Activated CD8-positive, alpha-beta memory T cell treated with anti-CD3 and anti-CD28 coated beads for 4 hours (primary cell): ENCODE measurements at places on chromosomes 4 and X.

DNA sequence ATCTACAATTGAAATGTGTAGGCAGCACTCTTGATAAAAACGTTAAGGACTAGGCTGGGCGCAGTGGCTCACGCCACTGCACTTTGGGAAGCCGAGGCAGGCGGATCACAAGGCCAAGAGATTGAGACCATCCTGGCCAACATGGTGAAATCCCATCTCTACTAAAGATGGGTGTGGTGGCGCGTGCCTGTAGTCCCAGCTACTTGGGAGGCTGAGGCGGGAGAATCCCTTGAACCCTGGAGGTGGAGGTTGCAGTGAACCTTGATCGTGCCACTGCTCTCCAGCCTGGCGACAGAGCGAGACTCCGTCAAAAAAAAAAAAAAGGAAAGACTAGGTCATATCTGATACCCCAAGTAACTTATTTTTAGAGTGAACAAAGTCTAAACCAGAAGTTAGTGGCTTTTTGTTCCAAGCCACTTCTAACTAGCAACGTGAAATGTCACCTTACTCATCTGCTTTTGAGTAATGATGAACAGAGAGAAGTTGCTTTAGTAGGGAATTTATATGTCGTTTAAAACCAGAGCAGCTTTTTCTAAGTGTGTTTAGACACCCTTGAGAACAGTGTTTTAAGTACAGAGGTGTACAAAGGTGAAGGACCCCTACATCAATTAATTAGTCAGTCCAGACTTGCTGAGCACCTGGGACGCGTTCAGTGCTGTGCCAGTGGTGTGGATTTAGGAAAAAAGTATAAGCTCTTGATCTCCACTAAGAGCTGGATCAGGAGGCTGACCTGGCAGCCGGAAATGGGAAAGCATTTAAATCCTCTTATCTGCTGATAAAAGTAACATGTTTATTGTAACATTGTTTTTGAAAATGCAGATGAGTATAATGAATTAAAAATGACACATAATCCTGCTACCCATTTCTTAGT is 23.5 kb downstream of the SPRY1 start:
- no peak for DNase-seq

- no peak for DNase-seq
These were observed 43.3 kb downstream of the HOPX start for GRCh38 chr4:56637791-56638190.

DNA sequence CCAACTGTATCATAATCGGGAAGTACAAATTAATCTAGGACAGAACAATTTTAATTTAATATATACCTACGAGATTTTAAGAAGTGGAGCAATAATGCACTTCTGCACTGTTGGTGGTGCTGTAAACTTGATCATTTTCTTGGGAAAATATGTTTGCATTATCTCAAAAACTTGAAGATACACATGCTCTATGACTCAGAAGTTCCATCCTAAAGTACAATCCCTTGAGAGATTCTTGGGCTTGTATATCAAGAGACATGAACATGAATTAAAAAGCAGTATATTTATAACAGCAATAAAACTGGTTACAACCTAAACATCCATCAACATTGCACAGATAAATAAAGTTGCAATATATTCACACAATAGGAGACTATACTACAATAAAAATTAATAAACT is 168.8 kb downstream of the CLCN4 start:
- DNase-seq: no peak

GRCh38 chr4:101169044-101170014 is 178.0 kb downstream of the PPP3CA start:
- DNase-seq: peak; percentile 11

- no peak for DNase-seq
These were observed at the start of gene ADGRL3 for GRCh38 chr4:61200187-61200915. Gene ADGRL3 (plus strand): TSS chr4:61200326.

GRCh38 chr4:114085611-114086345 is 106.3 kb upstream of the ARSJ start:
- no peak for DNase-seq
